ENCODE measurements at places on chromosomes 11 and 22.

GRCh38 chr11:130323452-130324450, 9.0 kb upstream of the ZBTB44 start:
- DNase-seq, result no peak

DNA sequence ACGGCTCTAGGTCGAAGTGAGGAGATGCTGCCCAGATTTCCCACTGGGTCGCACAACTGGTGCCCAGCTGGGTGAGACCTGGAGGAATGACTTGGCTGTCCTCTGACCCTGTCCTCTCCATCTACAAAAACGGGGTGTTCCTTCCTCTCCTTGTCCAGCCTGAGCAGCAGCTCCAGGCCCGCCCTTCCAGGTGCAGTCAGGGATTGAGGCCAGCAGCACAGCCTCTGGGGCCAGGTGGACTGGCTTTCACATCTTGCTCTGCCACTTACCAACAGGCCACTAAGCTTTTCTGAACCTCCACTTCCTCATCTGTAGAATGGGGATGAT, 91.7 kb upstream of the LMO1 start:
- no peak for DNase-seq

- no peak for DNase-seq
These were observed 99.6 kb downstream of the MPPED1 start for GRCh38 chr22:43511276-43511910.

- DNase-seq, result no peak
These were observed 1035.3 kb downstream of the NTM start for GRCh38 chr11:132405728-132406127.

DNA sequence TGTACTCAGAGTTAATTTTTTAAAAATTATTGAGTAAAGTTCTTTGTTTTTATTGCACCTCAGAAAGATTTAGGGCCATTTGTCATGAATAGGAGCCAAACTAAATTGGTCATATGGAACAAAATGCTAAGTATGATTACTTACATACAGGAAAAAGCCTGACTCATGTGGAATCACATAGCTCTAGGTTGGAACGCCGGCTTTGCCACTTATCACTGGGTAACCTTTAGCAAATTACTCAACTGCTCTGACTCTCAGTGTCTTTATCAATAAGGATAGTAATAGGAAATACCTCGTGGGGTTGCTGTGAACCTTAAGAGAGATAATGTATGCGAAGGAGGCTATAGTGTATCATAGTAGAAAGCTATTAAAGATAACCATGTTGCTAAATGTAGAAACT, 638.5 kb downstream of the NELL1 start:
- no peak for DNase-seq

- no peak for DNase-seq
These were observed 20.2 kb downstream of the PPP6R2 start for GRCh38 chr22:50363166-50363802.

- peak; percentile 33 for DNase-seq
These were observed 3.6 kb upstream of the OR8B3 start for GRCh38 chr11:124402326-124402922.

GRCh38 chr22:46102752-46103151, 47.6 kb upstream of the PPARA start:
- DNase-seq, result no peak

GRCh38 chr11:118008271-118008911, 22.2 kb downstream of the IL10RA start:
- no peak for DNase-seq

DNA sequence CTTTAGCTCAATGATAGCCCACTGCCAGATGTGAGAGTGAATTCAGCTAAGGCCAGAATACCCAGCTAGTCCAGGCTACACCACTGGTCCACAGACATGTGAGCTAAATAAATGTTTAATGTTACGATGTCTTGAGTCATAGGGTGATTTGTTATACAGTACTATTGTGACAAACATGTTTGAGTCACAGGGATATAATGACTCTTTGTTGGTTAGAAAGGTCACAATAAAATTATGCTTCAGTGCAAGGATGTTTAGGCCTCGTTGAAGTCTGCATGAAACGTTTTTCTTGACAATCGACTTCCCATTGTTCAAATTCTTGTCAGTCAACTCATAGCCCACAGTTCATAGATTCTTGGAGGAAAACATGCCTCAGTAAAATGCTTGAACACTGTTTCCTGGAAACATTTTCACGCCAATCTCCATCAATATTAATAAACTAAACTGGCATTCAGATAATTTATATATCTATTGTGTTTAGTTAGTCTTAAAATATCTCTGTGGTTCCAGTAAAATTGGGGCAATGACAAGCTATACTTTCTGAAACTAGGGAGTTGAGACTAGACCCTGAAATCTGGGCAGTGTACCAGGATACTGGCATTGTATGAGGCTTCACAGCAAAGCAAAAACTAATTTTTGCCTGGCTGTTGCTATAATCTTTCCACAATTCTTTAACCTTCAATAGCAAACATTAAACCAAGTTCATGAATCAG, 650.8 kb upstream of the KIRREL3 start:
- DNase-seq, result no peak

DNA sequence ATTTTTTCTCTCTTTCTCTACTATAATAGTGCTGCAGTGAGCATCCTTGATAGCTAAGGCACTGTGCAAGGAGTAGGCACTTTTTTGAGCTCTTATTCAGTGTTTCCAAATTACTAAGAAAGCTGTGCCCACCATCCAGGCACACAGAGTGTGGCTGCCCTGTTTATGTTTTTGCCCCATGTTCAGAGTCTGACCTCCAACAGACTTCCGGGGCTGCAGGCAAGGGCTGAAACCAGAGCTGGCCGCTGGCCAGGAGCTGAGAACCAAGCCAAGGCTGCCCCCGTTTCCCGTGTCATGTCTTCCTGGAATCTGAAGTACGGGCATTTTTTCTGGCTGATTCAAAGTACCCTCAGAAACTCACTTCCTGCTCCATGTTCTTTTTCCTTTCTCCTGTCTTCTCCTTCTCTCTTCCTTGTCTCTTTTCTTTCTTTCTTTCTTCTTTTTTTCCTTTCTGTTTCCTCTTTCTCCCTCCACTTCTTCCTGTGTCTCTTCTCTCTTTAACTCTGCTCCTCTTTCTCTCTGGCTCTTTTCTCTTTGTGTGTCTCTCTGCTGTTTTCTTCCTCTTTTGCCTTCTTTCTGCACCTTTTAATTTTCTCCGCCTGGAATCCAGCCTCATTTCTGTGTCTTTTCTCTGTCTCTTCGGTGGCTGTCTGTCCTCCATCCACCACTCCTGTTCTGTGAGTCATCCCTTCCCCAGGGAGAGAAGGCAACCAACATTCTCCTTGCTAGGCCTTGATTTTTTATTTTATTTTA, 17.0 kb upstream of the KCTD14 start:
- no peak for DNase-seq

GRCh38 chr11:61019832-61020405, 48.4 kb downstream of the CD6 start:
- DNase-seq, result no peak

GRCh38 chr22:22909605-22910271, 22.1 kb downstream of the IGLL5 start:
- no peak for DNase-seq

GRCh38 chr11:128450882-128451651, 136.3 kb downstream of the ETS1 start:
- no peak for DNase-seq

GRCh38 chr11:64241491-64242374, 838 bp downstream of the FKBP2 start:
- peak; percentile 99 for DNase-seq

GRCh38 chr11:66844496-66845142, 1.4 kb downstream of the RCE1 start:
- no peak for DNase-seq

GRCh38 chr11:116513894-116514293, 258.9 kb downstream of the BUD13 start:
- DNase-seq, result no peak

- DNase-seq, result peak; percentile 25
These were observed 131.6 kb downstream of the MAML2 start for GRCh38 chr11:96211436-96211835.

DNA sequence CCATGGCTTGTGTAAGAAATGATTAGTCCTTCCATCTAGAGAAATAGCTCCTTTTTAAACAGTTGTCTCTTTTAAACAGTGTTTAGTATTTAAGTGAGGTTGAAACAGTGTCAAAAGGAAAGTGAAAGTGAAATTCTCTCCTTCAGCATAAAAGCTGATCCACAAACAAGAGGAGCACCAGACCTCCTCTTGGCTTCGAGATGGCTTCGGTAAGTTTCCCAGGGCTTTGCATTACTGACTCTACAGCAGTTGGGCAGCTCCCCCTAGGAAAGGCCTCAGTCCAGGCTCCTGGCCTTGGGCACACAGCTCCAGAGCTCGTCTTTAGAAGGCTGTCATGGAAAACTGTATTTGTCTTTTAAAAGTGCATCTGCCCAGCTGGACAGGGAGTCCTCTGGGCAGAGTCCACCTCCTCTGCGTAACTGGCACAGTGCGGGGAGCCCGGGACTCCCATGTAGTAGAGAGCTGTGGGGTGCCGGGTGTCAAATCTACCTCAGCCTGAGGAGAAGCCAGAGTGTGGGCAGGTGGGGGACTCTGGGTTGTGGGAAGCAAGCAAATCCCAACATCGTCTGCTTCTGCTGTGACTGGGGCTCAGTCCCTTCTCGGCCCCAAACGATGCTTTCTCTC, at the start of gene PLAAT4:
TSS of gene PLAAT4 (plus strand) at position 140 of the 624 bp plus-strand sequence. CDS start at position 201, 61 bp downstream.
- no peak for DNase-seq

DNA sequence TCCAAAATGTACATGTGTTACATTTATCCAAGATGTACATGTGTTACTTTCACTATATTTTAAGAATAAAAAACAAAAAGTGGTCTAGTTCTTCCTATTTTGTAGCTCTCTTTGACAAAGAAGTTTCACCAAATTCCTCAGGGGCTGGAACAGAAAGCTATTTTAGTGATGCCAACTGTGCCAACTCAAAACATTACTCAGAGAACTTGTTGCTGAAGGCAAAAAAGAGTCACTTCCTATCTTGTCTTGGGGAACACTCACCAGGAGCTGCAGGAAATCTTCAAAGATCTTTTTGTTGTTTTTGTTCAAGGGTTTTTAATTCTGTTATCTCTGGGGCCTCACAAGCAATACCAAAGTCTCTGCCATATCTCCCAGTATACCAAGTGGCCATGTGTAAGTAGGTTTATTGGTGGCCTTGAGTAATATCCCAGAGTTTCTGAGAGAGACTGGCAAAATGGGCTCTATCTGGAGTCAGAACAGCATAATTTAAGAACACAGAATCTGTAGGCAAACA, 13.6 kb upstream of the EED start:
- DNase-seq, result no peak

GRCh38 chr11:69337211-69337721, 43.3 kb downstream of the MYEOV start:
- DNase-seq, result peak; percentile 68

- DNase-seq, result no peak
These were observed 4.1 kb upstream of the SAC3D1 start for GRCh38 chr11:65036931-65037330.

GRCh38 chr22:28952857-28953256, 69.5 kb downstream of the ZNRF3 start:
- no peak for DNase-seq

DNA sequence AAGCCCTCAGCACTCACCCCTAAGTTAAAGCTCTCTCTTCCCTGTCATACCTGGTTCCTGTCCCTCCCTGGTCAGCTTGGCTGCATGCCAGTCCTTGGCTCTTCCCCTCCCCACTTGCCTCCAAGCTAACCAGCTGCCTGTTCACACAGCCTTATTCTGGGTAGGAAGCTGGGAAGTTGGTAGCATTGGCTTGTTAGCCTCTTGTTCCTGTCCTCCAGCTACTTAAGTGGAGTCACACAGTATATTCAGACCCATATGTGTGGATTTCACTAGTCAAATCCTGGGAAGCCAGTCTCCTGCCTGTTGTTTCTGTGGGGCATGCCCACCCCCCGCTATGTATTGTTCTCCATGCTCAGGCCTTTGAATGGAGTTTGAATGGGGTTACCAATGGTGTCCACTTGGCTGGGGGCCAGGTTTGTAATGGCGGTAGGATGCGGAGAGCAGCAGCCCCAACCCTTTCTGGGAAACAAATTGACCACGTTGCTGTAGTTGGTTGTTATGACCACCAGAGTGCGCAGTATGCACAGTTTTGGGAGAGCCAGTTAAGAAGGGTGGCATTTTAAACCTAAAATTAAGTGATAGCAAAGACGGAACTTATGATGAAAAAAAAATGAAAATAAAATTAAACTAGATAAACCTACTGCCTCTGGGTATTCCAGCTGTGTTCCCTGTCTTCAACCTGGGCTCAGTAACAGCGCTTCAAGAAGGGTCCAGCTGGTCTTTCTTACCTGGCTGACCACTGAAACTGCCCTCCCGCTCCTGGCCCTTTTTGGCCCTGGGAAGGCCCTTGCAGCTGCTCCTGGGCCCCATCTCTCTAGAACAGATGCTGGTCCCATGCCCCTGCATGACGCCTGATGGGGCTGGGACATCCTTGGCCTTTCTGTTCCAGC, 10.7 kb upstream of the RPS3 start:
- peak; percentile 69 for DNase-seq

DNA sequence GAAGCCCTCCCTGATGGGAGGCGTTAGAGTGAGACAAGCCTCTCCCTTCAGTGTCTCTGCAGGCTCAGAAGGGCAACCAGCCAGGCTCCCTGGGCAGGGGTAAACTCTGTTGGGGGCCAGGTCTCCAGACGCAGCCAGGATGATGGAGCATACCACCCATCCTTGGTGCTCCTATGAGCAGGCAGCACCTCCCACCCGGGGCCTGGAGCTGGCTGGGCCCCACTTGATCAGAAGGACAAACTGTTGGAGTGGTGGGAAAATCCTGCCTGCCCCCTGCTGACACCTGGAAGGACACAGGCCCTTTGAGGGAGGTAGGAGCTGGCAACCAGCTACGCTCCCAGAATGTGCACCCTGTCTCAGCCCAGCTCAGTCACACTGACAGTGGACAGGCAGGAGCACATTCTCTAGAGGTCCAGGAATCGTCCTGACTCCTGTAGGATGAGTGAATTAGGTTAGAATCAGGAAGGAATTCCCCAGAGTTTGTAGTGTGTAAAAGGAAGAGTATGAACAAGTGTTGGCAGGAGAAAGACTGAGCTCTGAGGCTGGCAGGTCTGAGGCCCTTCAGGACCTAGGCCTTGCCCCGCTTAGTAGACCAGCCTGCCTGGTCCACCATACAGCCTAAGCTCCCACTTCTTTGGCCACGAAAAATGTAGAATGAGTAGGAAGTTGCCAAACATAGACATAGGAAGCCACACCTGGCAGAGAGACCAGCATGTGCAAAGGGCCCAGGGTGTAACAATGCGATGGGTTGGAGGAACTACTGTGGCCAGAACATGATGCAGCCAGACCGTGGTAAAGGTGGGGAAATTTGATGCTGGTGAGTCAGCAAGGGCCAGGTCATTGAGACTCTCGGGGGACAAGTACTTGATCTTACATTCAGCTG, 19.1 kb downstream of the ARHGEF17 start:
- DNase-seq, result no peak

- DNase-seq, result no peak
These were observed 47.2 kb upstream of the CD5 start for GRCh38 chr11:61054927-61055562.

- DNase-seq, result no peak
These were observed 4.1 kb downstream of the MIOX start for GRCh38 chr22:50490531-50491308.
